Skin of body (tissue), 3 donors: ENCODE measurements at places on chromosomes 7 and 10.

DNA sequence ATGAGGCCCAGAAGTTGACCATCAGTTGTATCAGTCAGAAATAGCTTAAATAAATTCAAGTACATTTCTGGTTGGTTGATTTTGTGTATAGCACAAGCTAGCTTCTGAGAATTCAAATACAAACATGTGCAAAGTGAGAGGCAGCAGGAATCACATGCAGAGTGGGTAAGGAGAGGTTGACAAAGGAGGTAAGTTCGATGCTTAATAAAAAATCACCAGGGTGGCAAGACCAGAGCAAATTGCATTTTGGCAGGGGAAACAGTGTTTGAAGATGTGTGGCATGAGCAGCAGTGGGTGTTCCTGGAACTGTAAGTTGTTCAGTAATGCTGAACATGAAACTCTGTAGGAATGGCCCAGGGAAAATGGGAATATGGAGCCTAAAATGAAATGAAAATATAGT lies 52.6 kb downstream of the GNAI1 start:
- no peak for DNase-seq

GRCh38 chr7:78900806-78901205 lies 552.7 kb downstream of the MAGI2 start:
- no peak for DNase-seq

DNA sequence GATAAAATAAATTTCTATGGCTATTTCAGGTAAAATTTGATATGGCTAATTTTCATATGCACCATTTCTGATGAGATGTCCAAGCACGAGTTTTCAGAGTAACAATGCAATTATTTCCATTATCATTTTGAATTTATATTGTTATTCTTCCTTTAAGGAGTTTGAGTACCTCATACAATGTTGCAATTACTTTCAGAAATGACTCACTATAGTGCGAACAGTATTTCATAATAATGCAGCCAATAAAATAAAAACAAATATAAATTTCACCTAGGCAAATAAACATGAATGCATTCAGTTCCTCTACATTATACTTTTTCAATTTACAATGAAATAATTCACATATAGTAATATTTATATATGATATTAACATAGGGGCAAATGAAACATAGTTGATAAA lies 78.8 kb upstream of the LRRN3 start:
- DNase-seq: no peak

DNA sequence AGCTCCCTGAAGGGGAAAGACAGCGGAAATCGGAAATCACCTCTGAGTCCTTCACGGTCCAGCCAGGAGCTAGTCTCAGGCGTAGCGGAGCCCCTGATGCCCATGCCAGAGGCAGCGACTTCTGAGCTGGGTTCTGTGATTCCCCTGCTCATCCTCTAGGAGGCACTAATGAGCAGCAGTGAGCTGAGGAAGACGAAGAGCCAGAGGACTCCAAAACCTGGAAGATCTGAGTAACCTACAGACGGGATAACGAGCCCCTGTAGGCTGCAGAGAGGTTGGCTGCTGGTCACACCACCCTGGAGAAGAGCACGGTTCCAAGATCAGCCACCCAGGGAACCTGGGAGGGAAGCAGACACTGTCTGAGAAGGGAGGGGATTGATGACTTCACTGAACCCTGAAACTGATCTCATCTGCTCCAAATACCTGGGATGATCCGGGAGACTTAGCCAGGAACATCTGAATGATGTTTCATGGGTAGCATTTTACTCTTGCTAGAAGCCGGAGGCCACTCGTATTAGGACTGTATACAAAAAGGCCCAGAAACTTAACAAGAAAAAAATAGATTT lies 304.1 kb downstream of the PAXIP1 start:
- no peak for DNase-seq

- DNase-seq: no peak
These were observed 770 bp downstream of the PRXL2A start for GRCh38 chr10:80409121-80409520.

GRCh38 chr10:114638821-114639625 lies 19.1 kb downstream of the ABLIM1 start:
- peak; percentile 10 for DNase-seq

DNA sequence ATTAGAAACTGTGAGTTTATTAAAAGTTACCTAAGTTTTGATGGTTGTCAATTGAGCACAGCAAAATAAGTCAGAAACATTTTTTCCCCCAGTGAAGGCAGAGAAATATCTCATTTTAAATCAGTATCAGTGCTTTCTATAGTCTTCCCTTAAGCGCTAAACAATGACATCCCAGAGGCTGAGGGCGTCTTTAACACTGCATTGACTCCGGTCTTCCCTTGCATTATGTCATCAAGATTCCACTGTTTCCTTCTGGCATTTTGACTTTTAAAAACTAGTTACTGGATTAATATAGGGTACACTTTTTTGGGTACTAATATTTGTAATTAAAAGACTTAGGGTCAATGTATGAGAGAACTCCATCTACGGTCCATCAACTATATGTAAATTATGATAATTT lies 3.9 kb downstream of the GLUD1 start:
- DNase-seq: no peak

DNA sequence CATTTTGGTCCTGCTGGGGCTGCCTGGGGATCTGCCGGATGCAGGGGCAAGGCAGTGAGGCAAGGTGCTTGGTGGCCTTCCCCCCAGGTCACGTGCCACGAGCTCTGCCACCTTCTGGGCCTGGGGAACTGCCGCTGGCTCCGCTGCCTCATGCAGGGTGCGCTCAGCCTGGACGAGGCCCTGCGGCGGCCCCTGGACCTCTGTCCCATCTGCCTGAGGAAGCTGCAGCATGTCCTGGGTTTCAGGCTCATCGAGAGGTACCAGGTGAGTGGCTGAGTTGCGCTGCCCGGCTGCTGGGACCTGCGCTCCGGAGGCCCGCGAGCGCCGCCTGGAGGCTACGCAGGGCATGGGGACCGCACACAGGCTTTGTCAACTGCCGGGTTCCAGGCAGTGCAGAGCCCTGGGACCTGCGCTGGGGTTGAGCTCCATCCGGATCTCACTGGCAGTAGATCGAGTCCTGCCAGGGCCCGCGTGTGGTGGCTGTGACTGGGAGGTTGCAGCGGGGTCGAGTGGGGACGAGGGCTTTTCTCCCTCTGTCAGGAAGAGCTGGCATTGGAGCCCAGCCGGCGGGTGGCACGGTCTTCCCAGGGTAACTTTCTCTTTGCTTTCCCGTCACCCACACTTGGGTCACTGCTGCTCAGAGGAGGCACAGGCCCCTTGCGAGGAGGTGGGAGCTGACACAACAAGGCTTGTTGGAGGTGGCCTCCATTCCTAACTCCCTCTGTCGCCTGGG lies 21.7 kb downstream of the AMZ1 start:
- no peak for DNase-seq

GRCh38 chr10:818010-818409 lies 113.5 kb downstream of the LARP4B start:
- no peak for DNase-seq

- no peak for DNase-seq
These were observed at the start of gene DGKI for GRCh38 chr7:137846827-137847567. Gene DGKI (minus strand): TSS chr7:137846974.
